Activated B cell treated with CpG ODN at 0.5 μM for 24 hours (primary cell): ENCODE measurements at places on chromosomes 13 and 19. TPM values are rescaled to one million over a fixed set of nuclear protein-coding genes. Genes with fewer than 3 reads are reported as not detected.

GRCh38 chr13:46122304-46122703, 17.5 kb upstream of the CPB2 start:
- DNase-seq, result no peak

- DNase-seq, result no peak
These were observed 636.2 kb upstream of the SPRY2 start for GRCh38 chr13:80977168-80977567.

GRCh38 chr19:43527860-43528622, 1.0 kb upstream of the ETHE1 start:
- DNase-seq, result no peak

DNA sequence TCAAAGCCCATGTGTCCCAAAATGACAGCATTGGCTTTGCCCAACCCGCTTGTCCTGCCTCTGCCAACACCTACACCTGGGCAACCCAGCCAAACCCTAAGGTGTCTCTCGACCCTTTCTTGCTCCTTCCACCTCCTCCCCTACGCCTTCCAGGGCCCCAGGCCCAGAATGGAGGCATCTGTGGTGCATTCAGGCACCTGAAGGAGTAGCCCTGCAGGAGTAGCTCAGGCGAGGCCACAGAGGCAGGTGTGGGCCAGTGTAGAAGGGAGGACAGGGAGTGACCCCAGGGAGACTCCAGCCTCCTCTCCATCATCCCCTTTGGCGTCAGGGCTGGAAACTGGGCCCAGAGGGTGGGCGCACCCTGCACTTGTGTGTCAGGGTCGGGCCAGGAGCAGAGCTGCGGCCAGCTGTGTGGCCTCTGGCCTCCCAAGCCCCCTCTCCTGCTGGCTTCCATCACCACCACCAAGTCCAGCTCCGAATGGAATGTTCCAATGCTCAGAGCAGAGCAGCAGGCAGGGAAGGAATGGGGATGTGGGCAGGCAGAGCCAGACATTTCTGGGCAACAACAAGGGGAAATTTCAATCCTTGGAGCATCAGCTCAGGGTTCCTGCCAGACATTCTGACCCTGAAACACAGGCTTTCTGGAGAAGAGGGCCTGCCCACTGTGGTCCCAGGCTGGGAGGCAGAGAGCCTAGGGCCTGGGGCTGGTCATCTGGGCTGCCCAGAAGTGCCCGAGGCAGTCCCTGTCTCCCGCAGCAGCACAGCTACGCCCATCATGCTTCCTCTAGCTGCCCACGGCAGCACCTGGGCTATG, 16.4 kb downstream of the PLEKHF1 start:
- DNase-seq, result no peak

DNA sequence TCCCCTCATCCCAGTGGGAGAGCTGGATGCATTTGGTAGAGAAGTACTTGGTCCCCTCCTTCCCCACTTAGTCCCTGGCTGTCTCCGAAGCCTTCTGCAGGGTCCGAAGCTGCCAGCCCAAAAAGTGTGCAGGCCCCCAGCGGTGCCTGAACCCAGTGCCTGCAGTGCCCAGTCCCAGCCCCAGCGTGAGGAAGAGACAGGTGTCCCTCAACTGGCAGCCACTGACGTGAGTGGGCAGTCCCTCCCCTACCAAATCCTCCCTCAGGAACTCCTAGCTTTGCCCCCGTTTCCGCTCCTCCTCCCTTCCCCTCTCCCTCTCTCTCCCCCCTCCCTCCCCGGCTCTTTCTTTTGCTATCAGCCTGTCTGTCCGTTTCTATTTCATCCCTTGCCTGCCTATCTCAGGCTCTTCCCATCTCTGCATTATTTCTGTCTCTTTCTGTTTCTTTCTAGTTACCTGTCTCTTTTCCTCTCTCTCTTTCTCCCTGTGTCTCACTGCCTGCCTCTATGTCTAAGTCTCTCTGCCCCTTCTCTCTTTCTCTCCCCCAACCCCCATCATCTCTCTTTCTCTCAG, 1.8 kb upstream of the LTBP4 start:
- no peak for DNase-seq

GRCh38 chr19:2805991-2806649, 13.5 kb upstream of the ZNF554 start:
- no peak for DNase-seq

- no peak for DNase-seq
These were observed 19.0 kb upstream of the SPRY2 start for GRCh38 chr13:80359778-80360452.

DNA sequence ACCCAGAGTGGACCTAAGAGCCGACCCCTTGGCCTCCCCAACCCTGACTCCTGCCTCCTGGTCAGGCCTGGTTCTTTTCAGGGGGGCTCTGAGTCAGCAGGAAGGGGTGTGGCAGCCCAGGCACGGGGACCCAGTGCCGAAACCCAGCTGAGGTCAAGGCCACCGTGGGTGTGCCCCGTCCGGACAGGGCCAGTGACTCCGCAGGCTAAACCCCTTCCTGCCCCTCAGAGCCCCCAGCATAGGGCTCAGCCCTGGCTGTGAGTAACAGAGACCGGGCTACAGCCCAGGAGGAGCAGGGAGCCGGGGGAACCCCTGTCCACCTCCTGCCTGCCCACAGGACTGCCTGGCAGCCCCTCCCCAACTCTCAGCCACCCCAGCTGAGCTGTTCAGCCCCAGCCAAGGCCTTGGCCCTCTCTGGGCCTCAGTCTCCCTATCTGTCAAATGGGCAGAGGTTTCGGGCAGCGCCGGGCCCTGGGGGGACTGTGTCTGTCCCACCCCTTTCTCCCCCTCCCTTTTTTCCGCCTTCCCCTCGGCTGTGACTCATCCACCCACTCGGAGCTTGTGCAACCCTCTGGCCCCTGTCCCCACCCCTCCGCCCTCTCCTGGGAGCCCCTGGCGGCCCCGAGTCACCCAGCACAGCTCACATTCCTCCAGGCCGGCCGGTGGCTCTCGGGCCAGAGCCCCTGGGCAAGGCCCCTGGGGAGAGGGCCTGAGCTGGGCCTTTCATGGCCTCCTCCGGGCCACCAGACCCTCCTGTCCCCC, 8.6 kb downstream of the ZBTB7A start:
- no peak for DNase-seq

GRCh38 chr13:100542826-100543156, 45.8 kb downstream of the GGACT start:
- no peak for DNase-seq

Gene NLRP8
- total RNA-seq, result not detected in 2 replicates

Gene ETHE1
- 16.3 and 16.7 TPM in 2 replicates for total RNA-seq

Gene KLK14
- total RNA-seq, result 0.76 and 0.82 TPM in 2 replicates
